ENCODE measurements at places on chromosomes 1 and 21.

GRCh38 chr1:84078108-84078841 lies 65.8 kb upstream of the PRKACB start:
- no peak for DNase-seq

- no peak for DNase-seq
Measured at GRCh38 chr1:30068787-30069472, 654.5 kb downstream of the MATN1 start.

DNA sequence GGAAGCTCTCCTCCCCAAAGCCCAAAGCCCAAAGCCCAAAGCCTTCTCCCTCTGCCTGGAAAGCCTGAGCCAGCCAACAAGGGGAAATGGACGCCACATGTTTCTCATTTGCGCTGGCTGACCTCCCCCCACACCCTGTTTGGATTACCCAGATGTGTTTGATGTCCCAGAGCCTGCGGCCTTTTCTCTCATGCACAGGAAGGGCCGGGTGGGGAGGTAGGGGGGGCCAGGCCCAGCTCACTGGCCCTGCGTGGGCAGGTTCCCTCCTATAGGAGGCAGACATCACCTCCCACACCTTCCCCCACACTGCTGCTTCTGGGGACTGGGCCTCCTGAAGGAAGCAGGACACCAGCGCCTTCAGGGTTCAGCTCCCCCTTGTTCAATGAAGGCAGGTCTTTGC lies 116.3 kb downstream of the NAV1 start:
- no peak for DNase-seq

GRCh38 chr1:4685523-4685865 lies 31.1 kb downstream of the AJAP1 start:
- no peak for DNase-seq

GRCh38 chr1:197178998-197179397 lies 32.5 kb upstream of the ASPM start:
- no peak for DNase-seq

- no peak for DNase-seq
Measured at GRCh38 chr1:7568053-7568452, 203.0 kb upstream of the VAMP3 start.

GRCh38 chr21:28235169-28235895 lies 757.3 kb downstream of the LTN1 start:
- DNase-seq, result no peak

- no peak for DNase-seq
Measured at GRCh38 chr1:228862542-228863505, 127.5 kb downstream of the RHOU start.

DNA sequence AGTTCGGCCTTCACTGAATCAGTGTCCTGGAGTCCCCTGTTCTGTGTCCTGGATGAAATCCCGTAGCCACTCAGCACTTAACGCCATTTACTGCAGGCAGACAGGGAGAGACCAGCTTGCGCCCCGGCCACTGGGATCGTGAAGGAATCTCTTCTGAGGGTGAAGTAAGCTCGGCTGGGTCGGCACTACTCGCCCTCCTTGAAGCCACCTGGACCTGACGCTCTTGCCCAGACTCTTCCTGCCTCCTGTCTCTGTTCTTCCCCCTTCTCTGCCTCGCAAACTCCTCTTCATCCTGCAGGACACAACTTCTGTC lies 99.9 kb upstream of the ZBTB40 start:
- DNase-seq, result no peak

DNA sequence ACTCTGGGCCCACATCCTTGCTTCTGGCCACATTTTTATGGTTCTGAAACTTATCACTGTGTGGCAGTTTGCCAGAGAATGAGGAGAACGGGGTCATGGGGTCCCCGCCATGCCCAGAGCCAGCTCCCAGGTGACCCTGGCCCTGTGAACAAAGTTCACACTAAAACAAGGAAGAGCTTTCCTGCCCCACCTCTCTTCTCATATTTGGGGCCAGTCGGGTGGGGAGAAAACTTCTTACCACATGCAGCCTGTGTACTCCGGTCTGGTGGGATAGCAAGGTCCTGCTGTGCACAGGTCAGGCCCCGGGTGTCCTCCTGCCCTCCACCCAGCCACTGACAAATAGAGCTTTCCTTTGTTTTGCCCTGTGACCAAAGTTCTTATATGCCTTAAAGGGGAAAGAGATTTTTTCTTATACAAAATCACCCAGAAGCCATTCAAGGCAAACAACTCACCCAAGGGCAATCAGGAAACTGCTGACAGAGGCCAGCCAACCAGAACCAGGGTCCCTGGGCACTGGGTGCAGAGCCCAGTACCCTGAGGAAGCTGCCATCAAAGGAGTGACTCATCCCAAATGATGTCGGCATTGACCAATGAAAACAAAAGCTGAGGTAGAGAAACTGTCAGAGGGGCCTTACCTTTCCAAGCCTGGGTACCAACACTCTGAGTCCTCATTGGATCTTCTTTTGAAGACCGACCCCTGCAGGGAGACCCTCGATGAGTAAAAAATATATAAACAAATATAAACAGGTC lies 53.6 kb downstream of the OLIG1 start:
- DNase-seq, result no peak

All from left lobe of liver (tissue), 2 donors.